Left lobe of liver (tissue), 2 donors: ENCODE measurements at places on chromosomes 1 and 21. TPM values are rescaled to one million over a fixed set of nuclear protein-coding genes. Genes with fewer than 3 reads are reported as not detected.

GRCh38 chr1:155085504-155086127 lies 7.0 kb downstream of the EFNA3 start:
- peak; percentile 71 for DNase-seq

DNA sequence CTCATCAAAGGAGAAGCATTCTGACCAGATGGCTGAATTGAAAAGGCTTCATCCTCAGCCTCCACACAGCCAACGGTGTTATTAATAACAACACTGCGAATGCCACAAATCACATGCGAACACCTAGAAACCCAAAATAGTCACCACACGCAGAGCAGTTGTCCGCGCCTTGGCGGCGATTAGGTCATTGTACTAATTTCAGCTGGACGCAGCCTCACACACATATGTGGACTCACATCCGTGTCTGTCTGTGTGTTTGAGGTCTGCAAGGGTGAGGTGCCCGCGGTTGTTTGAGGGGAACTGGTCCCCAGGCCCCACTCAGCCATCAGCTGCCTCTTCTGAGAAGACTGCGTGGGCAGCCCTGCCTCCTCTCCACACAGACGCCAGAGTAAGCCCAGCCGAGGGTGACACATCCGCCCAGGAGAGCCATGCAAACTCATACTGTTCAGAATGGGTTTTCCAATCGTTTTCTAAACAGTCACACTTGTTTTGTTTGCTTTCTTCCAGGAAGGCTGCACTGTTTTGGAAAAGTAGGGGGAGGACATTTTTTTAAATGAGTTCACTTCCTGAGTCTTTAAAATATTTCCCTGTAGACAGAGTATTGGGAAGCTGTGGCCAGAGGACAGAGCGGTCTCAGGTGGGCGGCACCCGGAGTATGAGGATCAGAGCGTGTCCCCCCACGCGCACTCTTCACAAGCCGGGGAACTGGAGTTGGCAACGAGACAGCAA lies 53.4 kb downstream of the TOMM20 start:
- peak; percentile 68 for DNase-seq

- no peak for DNase-seq
Observed at GRCh38 chr1:180976732-180977357, 45.8 kb downstream of the STX6 start.

DCDC2B gene
- not detected for total RNA-seq

GRCh38 chr1:182600036-182600713 lies 4.0 kb downstream of the RGS16 start:
- no peak for DNase-seq

DNA sequence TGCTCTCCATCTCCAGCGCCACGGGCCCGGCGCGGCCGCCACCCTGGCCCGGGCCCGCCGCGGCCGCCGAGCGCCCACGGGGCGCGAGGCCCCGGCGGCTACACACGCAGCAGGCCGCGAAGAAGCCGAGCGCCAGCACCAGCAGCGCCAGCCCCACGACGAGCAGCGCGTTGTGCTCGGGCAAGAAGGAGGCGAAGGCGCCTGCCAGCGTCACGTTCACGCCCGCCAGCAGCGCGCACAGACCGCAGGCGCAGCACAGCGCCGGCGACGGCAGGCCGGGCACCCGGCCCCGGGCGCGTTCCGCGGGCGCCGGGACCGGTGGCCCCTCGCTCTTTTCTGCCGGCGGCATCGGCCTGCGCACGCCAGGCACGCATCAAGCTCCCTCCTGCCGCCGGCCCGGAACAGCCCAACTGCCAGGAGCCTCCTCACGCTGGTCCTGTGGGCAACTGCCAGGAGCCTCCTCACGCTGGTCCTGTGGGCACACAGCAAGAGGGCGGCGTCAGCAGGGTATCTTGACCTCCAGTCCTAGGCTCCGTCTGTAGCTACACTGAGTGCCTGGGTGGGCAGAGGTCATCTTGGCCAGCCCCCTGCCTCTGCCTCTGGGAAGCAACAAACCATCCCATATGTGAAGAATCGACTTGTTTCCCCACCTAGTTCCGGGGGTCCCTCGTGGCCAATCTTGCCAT lies 18.1 kb downstream of the KNCN start:
- no peak for DNase-seq

DNA sequence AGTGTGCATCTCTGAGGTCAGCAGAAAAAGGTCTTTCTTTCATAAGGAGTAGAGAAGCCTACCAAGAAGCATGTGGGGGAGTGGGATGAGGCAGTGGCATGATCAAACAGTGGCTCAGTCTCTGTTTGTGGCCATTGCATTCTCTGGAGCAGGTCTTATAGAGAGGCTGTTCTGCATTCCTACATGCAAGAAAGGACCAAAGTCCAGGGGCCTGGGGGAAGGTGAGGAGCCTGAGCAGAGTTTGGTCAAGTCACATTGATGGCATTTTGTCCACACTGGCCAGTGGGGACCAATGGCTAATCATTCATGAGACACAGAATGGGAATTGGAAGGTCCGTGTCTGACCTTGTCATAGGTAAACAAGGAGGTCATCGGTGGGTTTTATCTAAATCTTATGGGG lies 25.4 kb downstream of the MAP10 start:
- no peak for DNase-seq

- no peak for DNase-seq
Observed at GRCh38 chr1:87042111-87042811, 127.8 kb downstream of the HS2ST1 start.

GRCh38 chr1:10737651-10738050 lies 58.8 kb downstream of the CASZ1 start:
- no peak for DNase-seq

- DNase-seq = no peak
Observed at GRCh38 chr21:18986197-18986596, 582.6 kb upstream of the TMPRSS15 start.

DDR2 gene
- total RNA-seq = 2.0 TPM

DNA sequence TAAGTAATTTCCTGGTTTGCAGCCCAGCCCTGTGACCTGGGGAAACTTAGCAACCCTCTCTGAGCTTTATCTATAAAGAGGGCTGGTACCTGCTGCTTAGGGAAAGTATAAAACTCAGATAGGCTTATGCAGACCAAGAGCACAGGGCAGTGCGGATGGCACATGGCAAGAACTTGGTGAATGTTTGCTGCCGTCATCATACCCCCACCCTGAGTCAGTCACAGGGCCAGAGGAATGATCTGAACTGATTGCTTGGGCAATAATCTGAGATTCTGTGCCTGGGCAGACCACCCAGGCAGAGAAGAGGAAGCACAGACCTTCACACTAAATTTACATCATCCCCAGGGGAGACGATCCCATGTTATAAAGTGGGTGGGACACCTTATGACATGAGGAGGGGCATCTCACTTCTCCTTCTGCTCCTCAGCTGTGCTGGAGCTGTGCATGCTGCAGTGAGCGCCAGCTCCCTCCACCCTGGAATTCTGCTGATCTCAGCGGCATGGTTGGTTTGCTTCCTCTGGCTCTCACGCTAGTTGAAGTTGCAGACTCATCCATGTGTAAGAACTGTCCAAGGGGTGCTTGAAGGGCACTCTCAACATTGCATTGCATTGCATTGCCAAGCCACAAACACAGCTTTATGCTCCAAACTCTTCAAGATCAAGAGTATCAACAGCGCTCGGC lies 197.1 kb downstream of the AJAP1 start:
- DNase-seq = no peak

RPTN gene
- total RNA-seq = not detected

OR10J1 gene
- not detected for total RNA-seq

CRTC2 gene
- total RNA-seq = 23.8 TPM

DNA sequence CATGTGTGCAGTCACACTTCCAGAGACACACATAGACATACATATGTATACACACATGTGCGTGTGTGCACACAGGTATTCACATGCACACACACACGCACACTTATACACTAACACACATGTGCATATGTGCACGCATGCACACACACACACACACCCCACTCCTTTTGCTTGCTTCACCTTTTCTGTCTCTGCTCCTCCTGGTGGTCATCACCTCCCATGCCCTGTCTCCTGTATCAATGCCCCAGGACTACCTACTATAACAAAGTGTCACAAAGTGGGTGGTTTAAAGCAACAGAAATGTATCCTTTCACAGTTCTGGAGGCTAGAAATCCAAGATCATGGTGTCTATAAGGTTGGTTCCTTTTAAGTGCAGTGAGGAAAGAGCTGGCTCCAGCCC lies 27.4 kb downstream of the ETS2 start:
- no peak for DNase-seq

GRCh38 chr1:98813738-98814309 lies 152.3 kb downstream of the SNX7 start:
- DNase-seq = no peak

PPM1J gene
- total RNA-seq = 0.33 TPM

APOBEC4 gene
- not detected for total RNA-seq

- no peak for DNase-seq
Observed at GRCh38 chr1:215890438-215890837, 323.3 kb downstream of the KCTD3 start.

GRCh38 chr1:170407581-170407980 lies 124.4 kb upstream of the GORAB start:
- no peak for DNase-seq

GRCh38 chr1:221994939-221995338 lies 253.1 kb upstream of the DUSP10 start:
- no peak for DNase-seq

DNA sequence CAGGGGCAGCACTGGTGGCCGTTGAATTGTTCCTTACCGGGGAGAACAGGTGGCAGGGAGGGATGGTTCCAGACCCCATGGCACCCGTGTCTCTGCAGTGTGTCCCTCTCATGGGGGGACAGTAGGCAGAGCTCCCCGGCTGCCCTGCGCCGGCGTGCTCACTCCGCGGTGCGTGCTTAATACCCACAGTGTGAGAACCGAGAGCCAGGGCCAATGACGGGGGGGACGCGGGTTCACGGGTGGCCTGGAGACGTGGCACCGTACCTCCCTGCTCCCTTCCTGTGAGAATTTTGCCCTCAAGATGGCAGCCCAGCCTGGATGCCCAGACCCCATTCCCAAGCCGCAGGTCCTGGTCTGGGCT lies 47.1 kb downstream of the PRDM16 start:
- DNase-seq = no peak

GRCh38 chr1:15174615-15174983 lies 21.1 kb downstream of the TMEM51 start:
- no peak for DNase-seq

GRCh38 chr21:42097860-42098454 lies 26.8 kb downstream of the UMODL1 start:
- DNase-seq = no peak
